ENCODE measurements at places on chromosomes 12 and 14.

DNA sequence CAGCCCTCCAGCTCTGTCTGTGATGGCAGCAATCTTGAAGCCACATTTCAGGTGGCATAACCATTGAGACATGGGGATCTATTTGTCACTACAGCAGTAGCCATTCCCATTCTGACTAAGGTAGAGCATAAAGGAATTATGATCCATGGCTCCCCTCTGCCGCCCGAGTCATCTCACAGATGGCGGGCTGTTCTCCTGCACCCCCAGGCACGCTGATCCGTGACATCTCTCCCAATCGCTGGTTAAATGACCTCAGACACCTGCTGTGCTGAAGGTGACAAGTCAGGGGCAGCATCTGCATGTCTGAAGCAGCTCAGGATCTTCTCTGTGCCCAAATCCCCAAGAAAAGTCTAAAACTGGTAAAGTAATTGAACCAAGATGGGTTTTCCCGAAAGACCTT is 124.3 kb downstream of the ZFP36L1 start:
- DNase-seq: no peak

- DNase-seq: no peak
These were observed 113.7 kb downstream of the TRAFD1 start for GRCh38 chr12:112239020-112239419.

DNA sequence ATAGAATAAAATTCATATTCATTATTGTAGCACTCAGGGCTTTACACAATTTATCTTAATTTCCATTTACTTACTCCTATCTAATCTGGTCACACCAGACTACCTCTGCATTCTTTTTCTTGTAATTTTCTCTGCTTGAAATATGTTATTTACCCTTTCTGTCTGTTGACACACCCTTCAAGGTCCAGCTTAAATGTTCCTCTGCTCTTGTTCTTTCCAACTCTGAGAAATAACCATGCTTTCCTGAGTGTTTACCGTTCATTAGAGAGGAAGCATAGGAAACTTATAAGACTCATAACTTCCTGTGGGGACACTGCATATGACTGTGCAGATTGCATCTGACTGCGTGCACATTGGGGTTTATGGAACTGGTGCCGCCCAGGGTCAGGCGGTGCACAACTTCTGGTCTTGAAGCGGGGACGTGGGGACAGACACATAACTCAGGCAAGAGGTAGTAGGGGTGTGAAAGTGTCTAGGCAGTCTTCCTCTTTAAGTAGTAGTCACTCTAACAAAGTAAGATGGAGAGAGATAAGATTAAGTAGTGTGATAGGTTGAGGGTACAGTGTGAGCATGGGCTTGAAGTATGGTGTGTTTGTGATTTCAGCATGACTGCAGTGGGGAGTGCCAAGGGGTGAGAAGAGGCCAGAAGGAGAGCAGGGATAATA is 42.6 kb upstream of the FOXJ2 start:
- peak; percentile 83 for DNase-seq

- DNase-seq: peak; percentile 83
These were observed 9.5 kb upstream of the NR4A1 start for GRCh38 chr12:52041695-52042123.

DNA sequence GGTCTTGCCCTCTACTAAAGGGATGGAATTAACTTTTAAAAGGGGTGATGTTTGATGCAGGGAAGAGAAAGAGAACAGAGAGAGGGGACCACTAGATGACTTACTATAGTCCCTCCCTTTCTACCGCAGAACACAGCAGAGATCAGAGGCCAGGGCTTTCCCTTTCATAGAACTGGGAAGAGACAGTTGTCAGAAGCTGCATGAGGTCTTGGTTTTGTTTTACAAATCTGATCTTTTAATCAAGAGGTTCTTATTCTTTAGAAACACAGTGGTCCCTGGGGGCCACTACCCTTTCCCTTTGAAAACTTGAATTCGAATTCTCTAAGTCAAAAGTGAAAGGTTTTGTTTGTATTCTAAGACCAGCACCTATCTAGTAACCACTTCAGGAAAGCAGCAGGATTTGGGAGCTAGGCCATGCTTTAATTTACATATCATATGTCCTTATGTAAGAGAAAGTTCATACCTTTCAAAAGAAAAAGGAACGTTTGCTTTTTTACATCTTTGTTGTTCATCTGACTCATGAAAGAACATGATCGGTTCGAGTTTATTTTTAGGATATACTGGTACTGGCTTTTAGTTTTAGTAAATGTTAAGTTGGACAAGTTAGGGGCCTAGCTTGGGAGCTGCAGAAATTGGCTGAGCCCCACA is 6.3 kb downstream of the FBXL14 start:
- no peak for DNase-seq

GRCh38 chr14:94164685-94165431 is 9.3 kb upstream of the PPP4R4 start:
- no peak for DNase-seq

DNA sequence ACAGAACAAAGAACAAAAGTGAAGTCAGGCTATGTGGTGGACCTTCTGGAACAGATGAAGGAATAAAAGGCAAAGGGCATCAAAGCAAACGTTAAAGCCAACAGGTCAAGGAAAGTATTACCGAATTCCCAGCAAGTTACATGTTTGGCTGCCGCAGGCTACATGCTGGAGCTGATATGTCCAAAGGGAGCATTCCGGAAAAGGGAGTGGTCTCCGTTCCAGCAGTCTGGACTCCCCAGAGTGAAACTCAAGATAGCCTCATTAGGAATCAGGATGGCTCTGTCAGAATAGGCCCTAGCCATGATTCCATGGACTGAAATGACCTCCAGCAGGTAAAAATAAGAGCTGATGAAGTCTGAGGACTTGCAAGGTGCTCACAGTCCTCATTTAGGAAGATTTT is 379.8 kb upstream of the PRICKLE1 start:
- DNase-seq: peak; percentile 58

GRCh38 chr12:130354407-130354806 is 16.7 kb downstream of the PIWIL1 start:
- DNase-seq: peak; percentile 37

- no peak for DNase-seq
These were observed 20.1 kb downstream of the TPCN1 start for GRCh38 chr12:113241191-113242025.
